ENCODE measurements at places on chromosomes 5 and 9.

DNA sequence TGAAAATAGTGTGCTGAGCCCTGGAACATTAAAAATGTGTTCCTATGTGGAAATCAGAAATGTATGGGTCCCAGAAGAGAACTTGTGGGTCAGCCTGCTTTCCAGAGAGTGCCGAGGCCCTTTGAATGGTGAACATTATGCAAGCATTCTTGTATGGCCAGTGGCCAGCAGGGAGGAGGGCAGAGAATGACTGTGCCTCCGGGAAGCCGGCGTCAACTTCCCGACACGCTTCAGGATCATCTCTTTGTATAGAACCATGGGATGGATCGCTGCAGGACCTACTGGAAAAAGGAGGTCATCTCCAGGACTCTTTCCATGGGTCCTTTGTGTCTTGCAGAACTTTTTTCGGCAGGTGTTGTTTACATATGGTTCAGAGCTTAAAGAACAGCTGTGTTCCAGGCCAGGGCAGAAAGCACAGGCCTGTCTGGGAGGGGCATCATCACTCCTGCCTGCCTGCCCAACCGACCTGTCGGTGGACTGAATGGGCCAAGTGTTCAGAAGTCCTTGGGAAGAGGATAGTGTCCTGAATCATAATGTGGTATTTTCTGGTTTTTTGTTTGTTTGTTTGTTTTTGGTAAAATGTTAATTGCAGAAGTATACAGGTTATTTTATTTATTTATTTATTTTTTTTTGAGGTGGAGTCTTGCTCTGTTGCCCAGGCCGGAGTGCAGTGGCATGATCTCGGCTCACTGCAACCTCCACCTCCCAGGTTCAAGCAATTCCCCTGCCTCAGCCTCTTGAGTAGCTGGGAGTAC, 9.0 kb downstream of the PRRC2B start:
- peak; percentile 87 for DNase-seq

- no peak for DNase-seq
Measured at GRCh38 chr9:93244101-93244500, 60.2 kb downstream of the WNK2 start.

GRCh38 chr5:179153341-179153901, 93.2 kb downstream of the ZNF354C start:
- no peak for DNase-seq

GRCh38 chr5:103298607-103299188, 40.1 kb downstream of the MACIR start:
- no peak for DNase-seq

DNA sequence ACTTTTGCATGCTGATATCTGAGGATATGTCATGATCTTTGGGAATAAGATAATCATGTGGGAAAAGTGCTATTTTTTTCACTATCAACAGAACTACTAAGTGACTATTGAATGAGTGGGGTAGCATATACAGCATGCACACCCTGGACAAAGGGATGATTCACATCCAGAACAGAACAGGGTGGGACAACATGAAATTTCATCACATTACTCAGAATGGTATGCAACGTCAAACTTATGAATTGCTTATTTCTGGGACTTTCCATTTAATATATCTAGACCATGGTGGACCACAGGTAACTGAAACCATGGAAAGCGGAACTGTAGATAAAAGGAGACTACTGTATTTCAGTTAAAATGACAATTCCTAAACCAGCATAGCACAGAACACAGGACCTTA, 370.0 kb downstream of the HINT1 start:
- DNase-seq, result no peak

DNA sequence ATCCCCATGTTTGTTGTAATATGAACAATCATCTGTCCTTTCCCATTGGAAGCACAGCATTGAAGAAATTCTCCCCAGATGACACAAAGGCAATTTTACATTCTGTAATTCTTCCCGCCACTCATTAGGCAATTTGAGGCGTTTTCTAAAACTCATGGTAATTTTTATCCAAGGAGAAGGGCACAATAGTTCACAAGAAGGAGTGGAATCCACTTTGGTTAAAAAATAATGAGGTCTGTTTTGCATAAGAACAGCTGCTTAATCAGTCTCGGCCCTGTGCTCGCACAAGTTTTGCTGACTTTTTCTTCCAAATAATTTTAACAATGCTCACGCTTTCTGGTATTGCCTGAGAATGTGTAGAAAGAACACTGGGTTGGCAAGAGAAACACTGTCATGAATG, 94.0 kb downstream of the CAVIN4 start:
- DNase-seq, result no peak

DNA sequence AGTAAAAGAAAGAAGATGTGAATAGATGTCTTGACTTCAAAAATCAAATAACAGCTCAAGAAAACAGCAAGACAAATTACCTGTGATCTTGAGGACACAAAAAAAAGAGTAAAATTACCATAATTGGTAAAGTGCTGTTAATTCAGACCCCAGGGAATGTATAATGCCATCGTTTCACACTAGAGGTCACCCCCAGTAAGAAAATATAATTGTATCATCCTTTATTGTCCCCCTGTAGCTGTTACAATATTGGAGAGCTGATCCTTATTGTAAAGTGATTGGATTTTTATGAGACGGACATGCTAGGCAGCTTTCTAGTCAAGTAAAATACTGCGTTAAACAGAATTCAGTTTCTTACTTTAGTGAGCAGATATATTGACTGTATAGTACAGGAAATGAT, 377.0 kb downstream of the TLE1 start:
- DNase-seq, result no peak

DNA sequence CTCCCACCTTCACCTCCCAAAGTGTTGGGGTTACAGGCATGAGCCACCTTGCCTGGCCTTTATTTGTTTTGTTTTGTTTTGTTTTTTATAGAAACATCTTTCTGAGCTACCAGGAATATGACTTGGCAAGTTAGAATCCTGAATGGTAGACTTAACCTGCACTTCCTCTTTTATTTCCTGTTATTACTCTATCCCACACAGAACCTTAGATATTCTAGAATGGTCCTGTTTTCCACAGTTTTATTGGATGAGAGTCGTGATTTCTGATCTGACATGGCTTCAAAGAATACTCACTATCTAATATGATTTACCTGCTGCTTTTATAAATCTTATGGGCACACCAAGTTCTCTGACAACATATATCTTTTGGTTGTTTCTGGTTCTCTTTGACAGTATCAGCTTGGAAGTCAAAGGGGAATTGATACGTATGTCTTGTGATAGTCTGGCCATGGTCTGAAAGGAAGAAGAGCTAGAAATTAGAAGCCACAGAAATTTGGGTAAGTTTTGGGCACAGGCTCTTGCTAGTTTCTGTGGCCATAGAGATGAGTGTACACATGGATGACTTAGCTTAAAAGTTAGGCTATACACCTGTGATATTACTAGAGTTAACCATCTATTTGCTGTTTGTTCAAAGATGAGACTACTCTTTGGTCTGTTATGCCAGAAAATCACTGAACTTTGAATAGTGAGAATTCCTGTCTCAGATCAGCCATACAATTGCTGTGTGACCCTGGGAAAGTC, 4.7 kb upstream of the PANK3 start:
- DNase-seq, result no peak

All from kidney capillary endothelial cell (primary cell).